NCI-H1092 (cell line): ENCODE measurements at places on chromosomes 7 and 10.

DNA sequence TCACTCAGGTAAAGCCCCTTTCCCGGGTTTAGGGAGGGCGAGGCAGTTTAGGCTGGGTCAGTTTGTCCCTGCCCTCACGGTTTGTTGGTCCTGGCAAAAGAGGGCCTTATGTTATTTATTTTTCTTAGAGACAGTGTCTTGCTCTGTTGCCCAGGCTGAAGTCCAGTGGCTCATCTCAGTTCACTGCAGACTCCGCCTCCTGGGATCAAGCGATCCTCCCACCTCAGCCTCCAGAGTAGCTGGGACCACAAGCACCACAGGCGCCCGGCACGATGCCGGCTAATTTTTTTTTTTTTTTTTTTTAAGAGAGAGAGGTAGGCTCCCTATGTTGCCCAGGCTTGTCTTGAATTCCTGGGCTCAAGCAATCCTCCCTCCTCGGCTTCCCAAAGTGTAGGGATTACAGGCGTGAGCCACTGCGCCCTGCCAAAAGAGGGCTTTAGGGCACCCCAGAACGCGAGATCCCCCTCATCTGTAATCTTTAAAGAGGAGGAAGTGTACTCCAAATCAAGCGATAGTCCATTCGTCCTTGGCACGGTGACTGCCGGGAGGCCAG lies 626 bp upstream of the BMS1 start:
- DNase-seq: no peak

DNA sequence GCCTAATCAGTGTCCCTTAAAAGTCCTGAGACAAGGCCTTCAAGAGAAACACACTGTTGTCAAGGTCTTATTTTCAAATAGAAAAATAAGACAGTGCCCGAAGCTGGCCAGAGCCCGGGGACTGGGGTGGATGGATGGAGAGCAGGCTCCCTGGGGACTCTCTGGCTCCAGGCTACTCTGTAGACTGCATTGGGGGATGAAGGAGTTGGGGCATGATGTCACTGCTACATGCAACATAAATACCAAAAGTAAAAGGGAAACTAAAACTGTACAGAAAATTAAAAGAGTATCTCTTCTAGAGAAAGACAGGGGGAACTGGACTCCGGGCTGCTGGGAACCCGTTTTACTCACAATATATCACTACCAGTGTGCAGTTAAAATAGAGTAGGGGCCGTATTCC lies 629.8 kb downstream of the KCNMA1 start:
- DNase-seq: no peak

DNA sequence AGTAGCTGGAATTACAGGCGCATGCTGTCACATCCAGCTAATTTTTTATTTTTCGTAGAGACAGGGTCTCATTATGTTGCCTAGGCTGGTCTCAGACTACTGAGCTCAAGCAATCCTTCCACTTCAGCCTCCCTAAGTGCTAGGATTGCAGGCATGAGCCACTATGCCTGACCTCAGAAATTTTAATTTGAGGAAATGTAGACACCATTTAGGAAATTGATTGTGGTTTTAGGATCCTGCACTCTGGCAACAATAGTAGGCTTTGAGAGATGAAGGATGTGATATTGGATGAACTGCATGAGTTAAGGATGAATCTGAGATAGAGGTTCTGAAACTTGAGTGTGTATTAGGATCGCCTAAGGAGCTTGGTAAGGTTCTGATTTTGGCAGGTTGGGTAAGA lies 66.5 kb downstream of the PPP1R9A start:
- no peak for DNase-seq

DNA sequence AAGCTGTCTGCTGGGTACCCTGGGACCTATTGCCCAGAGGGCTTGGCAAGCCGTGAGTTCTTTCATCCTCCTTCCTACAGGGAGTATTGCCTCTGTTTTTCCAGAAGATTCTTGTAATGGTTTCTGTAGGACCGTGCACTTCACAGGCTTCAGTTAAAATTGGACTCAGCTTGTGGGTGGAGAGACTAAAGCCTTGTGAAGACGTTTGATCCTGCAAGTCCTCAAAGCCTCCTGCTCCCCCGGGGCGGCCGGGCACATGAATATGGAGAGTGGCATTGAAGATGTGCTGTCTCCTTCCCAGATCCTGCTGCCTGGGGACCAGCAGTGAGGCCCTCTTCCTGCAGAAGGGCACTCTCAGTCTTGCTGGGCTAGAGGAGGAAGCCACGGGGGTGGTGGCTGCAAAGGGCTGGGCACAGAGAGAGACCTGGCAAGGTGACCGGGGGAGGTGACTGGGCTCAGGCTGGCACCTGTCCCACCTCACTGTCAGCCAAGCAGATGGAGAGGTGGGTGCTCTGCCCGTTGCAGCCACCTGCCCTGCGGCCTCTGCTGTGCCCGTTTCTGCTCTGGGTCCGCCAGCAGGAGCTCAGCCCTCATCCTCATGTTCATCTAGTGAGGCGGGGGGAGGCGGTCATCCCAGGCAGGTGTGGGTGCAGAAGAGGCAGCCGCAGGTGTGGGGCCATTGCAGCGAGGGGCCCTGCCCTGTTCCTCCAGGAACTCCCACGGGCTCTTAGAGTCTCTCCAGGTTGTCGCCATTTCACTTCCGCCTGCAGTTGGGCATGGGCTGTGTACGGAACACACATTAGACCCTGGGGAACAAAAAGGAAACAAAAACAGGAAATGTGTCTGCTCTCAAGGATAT lies 55.7 kb downstream of the TMEM209 start:
- peak; percentile 67 for DNase-seq

DNA sequence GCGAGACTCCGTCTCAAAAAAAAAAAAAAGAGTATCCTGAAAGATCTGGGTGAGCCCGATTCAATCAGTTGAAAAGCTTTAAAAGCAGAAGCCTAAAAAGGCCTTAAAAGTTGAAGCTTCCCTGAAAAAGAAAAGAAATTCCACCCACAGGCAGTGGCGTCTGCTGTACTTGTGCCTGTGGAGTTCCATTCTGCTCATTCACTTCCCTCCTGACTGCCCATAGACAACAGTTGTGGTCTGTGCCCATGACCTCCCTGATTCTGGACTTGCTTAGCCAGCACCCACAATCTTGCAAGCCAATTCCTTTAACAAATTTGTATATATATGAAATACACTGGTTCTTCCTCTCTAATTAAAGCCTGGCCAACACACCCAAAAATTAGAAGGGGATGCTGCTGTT lies 141.7 kb downstream of the DLG5 start:
- DNase-seq: no peak

GRCh38 chr10:86440874-86441843 lies 74.6 kb upstream of the GRID1 start:
- DNase-seq: no peak

DNA sequence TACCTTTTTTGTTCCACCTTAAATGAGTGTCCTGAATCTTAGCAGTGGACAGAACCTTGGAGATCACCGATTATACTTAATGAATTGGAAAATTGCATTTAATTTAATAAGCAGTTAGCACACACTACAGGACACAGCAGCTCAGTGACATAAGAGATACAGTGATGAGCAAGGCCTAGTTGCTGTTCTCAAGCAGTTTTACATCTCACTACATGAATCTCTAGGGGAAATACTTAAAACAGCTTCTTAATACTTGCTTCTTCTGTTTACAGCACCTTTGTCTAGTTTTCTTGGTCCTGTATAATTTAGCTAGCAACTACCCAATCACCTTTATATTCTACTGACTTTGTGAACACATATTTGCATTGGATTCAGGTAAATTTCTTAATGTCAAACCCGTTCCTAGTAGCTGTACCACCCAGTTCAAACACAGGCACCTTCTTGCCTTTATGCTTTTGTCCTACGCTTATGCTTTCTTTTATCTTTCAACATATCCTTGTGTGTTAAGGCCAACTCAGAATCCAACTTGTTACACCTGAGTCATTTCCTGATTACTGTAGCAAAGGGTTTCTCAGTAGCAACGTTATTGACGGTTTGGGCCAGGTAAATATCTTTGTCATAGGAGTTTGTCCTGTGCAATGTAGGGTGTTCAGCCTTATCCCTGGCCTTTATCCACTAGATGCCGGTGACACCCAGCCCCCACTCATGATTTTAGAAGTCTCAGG lies 1.8 kb downstream of the STAM start:
- DNase-seq: no peak

DNA sequence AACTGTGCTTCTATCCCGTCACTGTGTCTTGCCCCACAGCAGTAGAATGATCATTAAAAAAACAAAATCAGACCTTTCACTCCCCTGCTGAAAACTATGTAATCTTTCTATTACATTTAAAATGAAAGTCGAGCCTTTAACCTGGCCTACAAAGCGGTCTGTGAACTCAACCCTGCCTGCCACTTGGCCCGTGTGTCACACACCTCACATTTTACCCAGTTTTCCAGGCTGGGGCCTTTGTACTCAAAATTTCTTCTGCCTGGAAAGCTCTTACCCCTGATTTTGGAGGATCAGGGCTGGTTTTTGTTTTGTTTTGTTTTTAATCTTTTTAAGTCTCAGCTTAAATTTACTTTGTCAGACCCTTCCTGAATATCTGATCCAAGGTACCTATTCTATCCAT lies 82.1 kb downstream of the UBE2H start:
- DNase-seq: no peak

GRCh38 chr7:114439581-114439980 lies 25.0 kb downstream of the FOXP2 start:
- DNase-seq: no peak

DNA sequence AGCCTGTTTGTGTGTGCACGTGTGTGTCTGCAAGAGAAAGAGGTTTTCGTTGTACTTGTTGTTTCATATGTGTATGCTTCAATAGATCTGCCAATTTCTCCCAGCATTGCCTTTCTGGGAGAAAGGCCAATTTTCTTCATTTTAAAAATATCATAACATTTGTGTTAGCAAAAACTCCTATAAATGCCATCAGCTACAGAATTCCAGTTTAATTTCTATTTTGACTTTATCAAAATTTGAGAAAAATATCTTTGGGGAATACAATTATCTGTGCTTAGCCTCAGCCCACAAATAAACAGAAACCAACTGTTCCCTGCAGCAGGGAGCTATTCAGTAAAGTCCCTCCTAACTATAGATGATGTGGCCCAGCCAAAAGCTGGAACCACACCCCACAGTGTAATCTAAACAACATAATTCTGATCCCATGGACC lies 68.3 kb upstream of the MGMT start:
- no peak for DNase-seq

GRCh38 chr10:7084280-7085005 lies 326.4 kb downstream of the SFMBT2 start:
- DNase-seq: no peak

GRCh38 chr10:77072836-77073662 lies 564.6 kb downstream of the KCNMA1 start:
- no peak for DNase-seq

DNA sequence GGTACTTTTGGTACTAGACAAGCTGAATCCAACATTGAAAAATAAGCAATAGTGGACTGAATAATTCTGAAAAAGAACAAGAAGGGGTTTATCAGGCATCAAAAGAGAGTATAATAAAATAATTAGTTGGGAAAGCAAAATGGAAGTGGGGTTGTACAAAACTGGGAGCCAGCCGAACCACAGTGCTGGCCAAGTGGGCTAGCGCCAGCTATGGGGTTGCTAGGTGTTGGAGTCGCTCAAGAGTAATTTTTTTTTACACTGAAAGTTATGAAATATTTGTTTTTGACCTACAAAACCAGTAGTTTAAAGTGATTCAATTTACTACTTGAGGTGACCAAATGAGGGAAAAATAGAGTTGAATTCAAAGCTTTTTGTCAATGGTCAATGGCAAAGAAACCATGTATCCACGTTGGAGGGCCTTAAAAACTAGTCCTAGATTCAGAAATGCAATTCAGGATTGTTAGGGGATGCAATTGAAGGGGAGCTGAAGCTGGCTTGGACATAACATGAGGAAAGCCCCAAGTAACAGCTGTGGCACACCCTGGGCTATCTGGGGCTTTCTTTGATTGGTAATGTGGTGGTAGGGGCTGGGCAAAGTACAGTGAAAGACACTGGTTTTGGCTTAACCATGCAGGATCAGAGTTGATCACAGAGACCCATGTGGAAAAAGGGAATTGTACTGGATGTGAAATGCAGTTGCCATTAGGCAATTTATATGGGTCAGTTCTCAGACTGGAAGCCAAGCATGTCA lies 28.3 kb upstream of the MSMB start:
- no peak for DNase-seq

- no peak for DNase-seq
Observed at GRCh38 chr7:29599026-29599425, 35.4 kb downstream of the PRR15 start.

DNA sequence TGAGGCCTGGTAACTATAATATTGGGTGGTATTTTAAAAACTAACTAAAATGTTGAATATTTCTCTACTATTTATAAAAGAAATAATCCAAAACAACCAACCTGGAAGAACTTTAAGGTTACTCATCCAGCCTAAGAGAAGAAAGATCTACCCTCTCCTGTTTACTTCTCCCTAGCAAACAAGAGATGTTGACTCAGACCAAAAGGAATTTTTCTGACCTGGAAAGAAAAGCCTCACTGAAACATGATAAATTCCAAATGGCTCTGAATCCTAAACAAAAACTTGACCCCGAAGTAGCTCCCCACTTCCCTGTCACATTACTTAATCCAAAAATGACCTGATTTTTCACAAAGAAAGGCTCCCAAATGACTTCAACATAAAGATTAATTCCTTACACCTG lies 101.2 kb downstream of the PARD3 start:
- DNase-seq: no peak

DNA sequence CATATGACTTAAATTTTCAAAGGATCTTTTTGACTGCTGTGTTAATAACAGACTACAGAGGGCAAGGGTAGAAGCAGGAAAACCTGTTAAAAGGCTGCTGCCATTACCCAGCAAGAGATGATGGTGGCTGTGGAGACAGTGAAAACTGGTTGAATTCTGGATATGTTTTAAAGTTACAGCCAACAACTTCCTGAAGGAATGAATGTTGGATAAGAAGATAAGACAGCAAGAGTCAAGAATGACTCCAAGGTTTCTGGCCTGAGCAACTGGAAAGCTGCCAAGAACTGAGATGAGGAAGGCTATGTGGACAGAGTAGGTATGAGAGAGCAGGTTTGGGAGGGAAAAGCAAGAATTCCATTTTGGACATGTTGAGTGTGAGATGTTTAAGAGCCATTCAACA lies 19.1 kb downstream of the CNOT4 start:
- no peak for DNase-seq

DNA sequence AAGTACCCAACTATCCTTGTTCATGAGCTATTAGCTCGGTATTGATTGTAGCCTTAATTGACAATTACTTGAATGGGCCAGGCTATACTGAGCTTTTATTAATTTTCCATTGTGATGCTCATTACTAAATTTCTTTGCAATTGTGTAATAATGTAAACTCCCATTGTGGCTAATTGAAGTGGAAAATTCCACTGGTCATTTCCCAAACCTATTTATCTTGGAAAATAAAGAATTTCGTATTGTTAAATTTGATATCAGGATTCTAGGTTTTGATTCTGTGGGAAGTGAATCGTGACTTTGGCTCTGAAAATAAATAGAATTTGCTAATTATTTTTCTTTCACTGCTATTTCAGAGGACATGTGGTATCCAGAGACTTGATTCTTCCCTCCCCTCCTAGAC lies 111.0 kb downstream of the RTKN2 start:
- DNase-seq: no peak

- no peak for DNase-seq
Observed at GRCh38 chr7:22129166-22129565, 183.5 kb upstream of the CDCA7L start.

- no peak for DNase-seq
Observed at GRCh38 chr10:10798102-10798863, 219.4 kb upstream of the CELF2 start.
